ENCODE measurements at places on chromosomes 12 and 14. TPM values are rescaled to one million over a fixed set of nuclear protein-coding genes. Genes with fewer than 3 reads are reported as not detected.

- H3K27me3 ChIP-seq, result no peaks in the 10 kb centered on the region
- no peaks in the 10 kb centered on the region for H3K36me3 ChIP-seq
- H3K4me1 ChIP-seq, result peaks cover 12% of the 10 kb centered on the region
These were observed 30.4 kb upstream of the ITPK1 start for GRCh38 chr14:93146119-93146518.

GRCh38 chr14:84523746-84524145 lies 1006.2 kb upstream of the FLRT2 start:
- no peaks in the 10 kb centered on the region for H3K4me1 ChIP-seq
- no peaks in the 10 kb centered on the region for H3K27me3 ChIP-seq
- no peak overlapping the region for H3K4me3 ChIP-seq
- H3K36me3 ChIP-seq, result no peaks in the 10 kb centered on the region

DNA sequence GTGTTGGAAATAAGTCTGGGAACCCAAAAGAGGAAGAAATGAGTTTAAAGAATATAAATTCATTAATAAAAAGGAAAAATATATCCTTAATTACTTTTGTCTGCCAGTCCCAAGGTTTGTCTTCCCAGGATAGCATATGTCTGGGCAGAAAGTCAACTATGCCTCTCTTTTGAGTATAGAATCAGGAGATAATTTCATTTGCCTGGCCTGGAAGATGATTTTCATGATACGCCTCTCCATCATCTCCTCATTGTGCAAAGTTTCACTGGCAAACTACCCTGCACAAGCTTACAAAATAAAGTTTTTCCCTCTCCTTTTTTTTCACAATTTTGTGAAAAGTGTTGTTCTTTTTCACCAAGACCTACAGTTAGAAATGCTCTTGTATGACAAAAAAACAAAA lies 340.8 kb downstream of the EGLN3 start:
- H3K27me3 ChIP-seq, result no peaks in the 10 kb centered on the region
- no peaks in the 10 kb centered on the region for H3K36me3 ChIP-seq
- no peak for DNase-seq

DNA sequence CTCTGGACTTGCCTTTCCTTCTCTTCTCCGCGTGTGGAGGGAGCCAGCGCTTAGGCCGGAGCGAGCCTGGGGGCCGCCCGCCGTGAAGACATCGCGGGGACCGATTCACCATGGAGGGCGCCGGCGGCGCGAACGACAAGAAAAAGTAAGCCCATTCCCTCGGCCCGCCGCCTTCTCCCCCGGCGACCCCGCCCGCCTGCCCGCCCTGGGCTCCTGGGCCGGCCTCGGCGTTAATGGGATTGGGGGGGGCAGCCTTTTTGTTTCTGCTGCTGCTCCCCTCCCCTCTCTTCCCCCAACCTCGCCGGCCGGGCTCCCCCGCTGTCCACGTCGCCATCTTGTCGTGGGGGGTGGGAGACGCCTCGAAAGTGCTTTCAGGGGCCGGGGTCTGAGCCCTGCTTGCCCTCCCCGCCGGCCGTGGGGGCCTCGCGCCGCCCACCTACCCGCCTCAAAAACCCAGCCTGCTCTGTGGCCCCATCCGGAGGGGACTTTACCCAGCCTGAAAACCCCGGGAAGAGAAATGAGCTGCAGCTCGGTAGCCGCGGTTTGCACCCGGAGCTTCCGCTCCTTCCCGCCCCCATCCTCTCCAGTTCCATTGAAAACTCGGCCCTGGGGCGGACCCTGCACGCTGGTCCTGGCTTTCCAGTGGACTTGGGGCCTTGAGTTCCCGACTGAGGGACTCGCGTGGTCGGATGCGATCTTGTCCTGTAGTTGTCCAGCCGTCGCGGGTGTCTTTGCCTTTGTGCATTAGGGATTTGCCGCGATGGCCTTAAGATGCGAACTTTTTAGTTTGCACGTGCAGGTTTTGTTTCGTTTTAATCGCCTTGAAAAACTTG lies 598 bp downstream of the HIF1A start:
- DNase-seq, result peak; percentile 66
- H3K27ac ChIP-seq, result peak overlapping the region; percentile 96
- peaks cover 7% of the 10 kb centered on the region for H3K4me1 ChIP-seq
- H3K36me3 ChIP-seq, result no peaks in the 10 kb centered on the region

Gene SYNE2
- 140 TPM for total RNA-seq

Gene FZD10
- not detected for total RNA-seq

DNA sequence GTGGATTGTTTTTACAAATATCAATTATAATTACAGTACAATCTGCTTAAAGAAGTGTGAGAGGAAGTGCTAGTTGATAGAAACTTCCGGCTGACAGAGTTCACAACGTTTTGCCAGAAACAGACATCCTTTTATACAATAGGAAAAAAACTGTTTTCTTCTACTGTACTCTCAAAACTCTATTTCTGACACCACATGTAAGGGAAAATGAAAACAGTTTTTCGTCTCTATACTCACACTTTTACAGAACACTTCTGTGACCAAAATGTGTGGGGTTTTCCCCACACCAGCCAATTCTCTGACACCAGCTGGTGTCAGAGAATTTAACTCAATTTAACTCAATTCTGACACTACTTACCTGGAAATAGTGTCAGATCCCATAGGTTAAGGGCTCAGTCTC lies 24.2 kb upstream of the HIF1A start:
- no peak overlapping the region for H3K4me3 ChIP-seq
- peaks cover 2% of the 10 kb centered on the region for H3K4me1 ChIP-seq
- peak overlapping the region; percentile 62 for H3K27ac ChIP-seq

GRCh38 chr12:124507188-124508109 lies 60.0 kb downstream of the NCOR2 start:
- no peak overlapping the region for H3K27ac ChIP-seq
- H3K4me3 ChIP-seq, result no peak overlapping the region
- H3K36me3 ChIP-seq, result no peaks in the 10 kb centered on the region
- H3K4me1 ChIP-seq, result no peaks in the 10 kb centered on the region
- H3K27me3 ChIP-seq, result no peaks in the 10 kb centered on the region
- DNase-seq, result no peak

- H3K4me3 ChIP-seq, result no peak overlapping the region
- no peaks in the 10 kb centered on the region for H3K36me3 ChIP-seq
- no peak for DNase-seq
- H3K27ac ChIP-seq, result no peak overlapping the region
- no peaks in the 10 kb centered on the region for H3K27me3 ChIP-seq
- no peaks in the 10 kb centered on the region for H3K4me1 ChIP-seq
These were observed 371.2 kb downstream of the BCL11B start for GRCh38 chr14:98900798-98901197.

DNA sequence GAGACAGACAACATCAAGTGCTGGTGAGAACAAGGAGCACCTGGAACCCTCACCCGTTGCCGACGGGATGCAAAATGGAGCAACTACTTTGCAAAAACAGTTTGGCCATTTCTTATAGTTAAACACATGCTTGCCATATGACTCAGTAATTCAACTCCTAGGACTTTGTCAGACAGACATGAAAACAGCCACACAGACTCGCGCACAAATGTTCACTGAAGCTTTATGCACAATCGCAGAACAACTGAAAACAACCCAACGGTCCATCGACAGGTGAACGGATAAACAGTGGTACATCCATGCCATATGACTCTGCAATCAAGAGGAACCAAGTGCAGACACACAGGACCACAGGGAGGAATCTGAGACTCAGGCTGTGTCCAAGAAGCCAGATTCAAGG lies 30.8 kb downstream of the NCOR2 start:
- DNase-seq, result no peak
- peaks cover 3% of the 10 kb centered on the region for H3K4me1 ChIP-seq
- peaks cover 5% of the 10 kb centered on the region for H3K36me3 ChIP-seq
- no peak overlapping the region for H3K27ac ChIP-seq
- no peak overlapping the region for H3K4me3 ChIP-seq

Gene IGF1
- 6.0 TPM for total RNA-seq

DNA sequence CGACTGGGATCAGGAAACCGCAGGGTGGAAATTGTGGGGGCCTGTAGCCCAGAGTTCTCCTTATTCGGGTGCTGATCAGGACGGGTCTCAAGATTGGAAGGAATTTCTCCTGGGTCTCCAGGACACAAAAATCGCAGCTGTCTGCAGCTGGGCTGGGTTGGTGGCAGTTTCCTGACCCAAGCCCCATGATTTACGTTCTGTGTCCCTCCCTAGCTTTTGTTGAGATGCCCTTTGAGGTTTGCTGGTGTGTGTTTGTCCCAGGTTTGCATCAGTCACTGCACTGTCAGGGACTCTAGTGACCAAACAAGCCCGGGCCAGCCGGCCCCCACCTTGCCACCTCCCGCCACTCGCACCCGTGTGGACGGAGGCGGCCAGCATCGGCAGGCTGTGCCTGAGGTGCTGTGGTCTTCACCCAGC lies 89.5 kb downstream of the FBXL14 start:
- H3K36me3 ChIP-seq, result no peaks in the 10 kb centered on the region
- no peak overlapping the region for H3K4me3 ChIP-seq
- peak; percentile 44 for DNase-seq
- H3K27ac ChIP-seq, result no peak overlapping the region

GRCh38 chr12:78275886-78276285 lies 445.2 kb downstream of the NAV3 start:
- no peaks in the 10 kb centered on the region for H3K27me3 ChIP-seq
- DNase-seq, result no peak
- H3K4me3 ChIP-seq, result no peak overlapping the region
- no peaks in the 10 kb centered on the region for H3K36me3 ChIP-seq
- H3K27ac ChIP-seq, result no peak overlapping the region

Gene FERMT2
- 12.4 TPM for total RNA-seq

DNA sequence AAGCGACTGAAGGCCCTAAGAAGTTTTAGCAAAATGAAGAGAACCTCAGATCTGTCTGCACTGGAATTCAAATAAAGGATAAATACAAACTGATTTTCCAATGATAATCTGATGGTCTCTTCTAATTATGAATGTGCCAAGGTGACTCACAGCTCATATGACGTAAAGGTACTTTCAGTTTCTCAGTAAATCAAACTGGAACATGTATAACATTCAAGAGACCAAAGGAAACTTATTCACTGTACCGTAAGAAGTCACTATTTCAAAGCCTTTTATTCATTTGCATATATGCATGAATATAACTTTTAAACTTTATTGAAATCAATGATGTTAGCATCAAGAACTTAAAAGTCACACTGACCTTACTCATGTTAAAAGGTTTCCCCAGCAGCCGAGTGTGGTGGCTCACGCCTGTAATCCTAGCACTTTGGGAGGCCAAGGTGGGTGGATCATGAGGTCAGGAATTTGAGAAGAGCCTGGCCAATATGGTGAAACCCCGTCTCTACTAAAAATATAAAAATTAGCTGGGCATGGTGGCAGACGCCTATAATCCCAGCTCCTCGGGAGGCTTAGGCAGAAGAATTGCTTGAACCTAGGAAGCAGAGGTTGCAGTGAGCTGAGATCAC lies 52.2 kb downstream of the ATXN2 start:
- DNase-seq, result no peak
- no peak overlapping the region for H3K27ac ChIP-seq
- no peaks in the 10 kb centered on the region for H3K27me3 ChIP-seq
- no peak overlapping the region for H3K4me3 ChIP-seq
- H3K4me1 ChIP-seq, result no peaks in the 10 kb centered on the region

- no peak overlapping the region for H3K27ac ChIP-seq
- no peak for DNase-seq
- H3K4me3 ChIP-seq, result no peak overlapping the region
- no peaks in the 10 kb centered on the region for H3K27me3 ChIP-seq
These were observed 515.7 kb downstream of the ETNK1 start for GRCh38 chr12:23140710-23141109.

Measured in Peyer's patch (tissue), 4 donors.